ENCODE measurements at places on chromosomes 4 and X.

GRCh38 chr4:3532751-3533422 is 665 bp upstream of the LRPAP1 start:
- DNase-seq = no peak

DNA sequence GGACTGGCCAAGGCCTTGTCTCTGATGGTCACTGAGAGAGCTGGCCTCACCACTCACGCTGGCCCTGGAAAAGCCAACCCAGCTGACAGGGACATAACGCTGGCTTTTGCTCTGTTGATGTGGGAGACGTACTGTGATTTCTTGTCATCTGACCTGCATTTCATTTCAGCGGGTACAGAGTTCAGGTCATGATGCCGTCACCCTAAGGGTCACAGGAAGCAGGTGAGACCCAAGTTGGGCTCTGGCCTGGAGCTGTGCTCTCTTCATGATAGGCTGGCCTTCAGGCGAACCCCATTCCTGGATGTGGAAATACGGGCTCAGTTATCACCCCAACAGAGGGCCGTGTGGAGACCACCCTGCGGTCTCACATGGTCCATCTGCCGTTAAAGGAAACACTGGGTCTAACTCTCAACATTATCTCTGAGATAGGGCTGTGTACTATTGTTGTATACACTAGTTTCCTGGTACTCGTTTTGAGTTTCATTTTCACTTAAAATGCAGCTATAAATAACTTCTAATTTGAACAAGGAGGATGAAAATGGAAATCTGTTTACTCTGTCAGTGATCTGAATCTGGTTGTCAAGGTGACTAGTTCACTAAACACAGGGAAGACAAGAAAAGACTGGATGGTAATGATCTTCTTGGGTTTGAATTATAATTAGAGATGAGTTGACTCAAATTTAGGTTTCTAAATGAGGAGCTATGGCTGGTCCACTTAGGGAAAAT is 89.1 kb downstream of the TBC1D9 start:
- no peak for DNase-seq

- no peak for DNase-seq
Observed at GRCh38 chr4:52588771-52589591, 70.1 kb downstream of the USP46 start.

- no peak for DNase-seq
Observed at GRCh38 chr4:182065255-182065654, 177.9 kb upstream of the TENM3 start.

GRCh38 chr4:77187322-77187721 is 30.3 kb downstream of the CCNG2 start:
- DNase-seq = no peak

GRCh38 chrX:39859991-39860861 is 237.5 kb downstream of the BCOR start:
- no peak for DNase-seq

- DNase-seq = no peak
Observed at GRCh38 chr4:4631150-4631549, 89.3 kb upstream of the STX18 start.

DNA sequence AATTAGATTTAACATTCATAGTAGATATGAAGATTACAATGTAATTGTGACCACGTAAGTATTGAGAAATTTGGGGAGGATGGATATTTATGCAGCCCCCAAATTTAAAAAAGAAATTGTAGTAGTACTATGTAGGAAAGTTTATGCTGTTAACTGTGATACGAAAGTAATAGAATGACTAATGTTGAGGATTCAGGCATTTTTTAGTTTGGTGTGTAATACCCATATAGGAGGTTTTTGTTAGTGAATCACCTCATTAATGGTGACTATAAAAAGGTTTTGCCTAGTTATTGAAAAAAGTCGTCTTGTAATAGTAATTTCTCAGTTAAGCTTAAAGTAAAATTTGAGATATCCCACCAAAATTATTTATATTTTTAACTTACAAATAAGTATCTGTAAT is 67.2 kb downstream of the SMARCAD1 start:
- DNase-seq = no peak

Data from NCI-H187 (cell line).